Right renal pelvis (tissue), 4 donors: ENCODE measurements at places on chromosomes 6 and 20. TPM values are rescaled to one million over a fixed set of nuclear protein-coding genes. Genes with fewer than 3 reads are reported as not detected.
A peak's percentile ranks its signal among the peaks of the same experiment; 100 is the strongest.

- DNase-seq, result peak; percentile 28
These were observed 995 bp upstream of the GSTA4 start for GRCh38 chr6:52995913-52996645.

GRCh38 chr20:46670585-46671584, 18.4 kb downstream of the TP53RK start:
- DNase-seq, result no peak

- no peak for DNase-seq
These were observed 8.6 kb upstream of the STX16 start for GRCh38 chr20:58642441-58642840.

The ZNF391 gene
- 10.1 TPM for polyA plus RNA-seq

DNA sequence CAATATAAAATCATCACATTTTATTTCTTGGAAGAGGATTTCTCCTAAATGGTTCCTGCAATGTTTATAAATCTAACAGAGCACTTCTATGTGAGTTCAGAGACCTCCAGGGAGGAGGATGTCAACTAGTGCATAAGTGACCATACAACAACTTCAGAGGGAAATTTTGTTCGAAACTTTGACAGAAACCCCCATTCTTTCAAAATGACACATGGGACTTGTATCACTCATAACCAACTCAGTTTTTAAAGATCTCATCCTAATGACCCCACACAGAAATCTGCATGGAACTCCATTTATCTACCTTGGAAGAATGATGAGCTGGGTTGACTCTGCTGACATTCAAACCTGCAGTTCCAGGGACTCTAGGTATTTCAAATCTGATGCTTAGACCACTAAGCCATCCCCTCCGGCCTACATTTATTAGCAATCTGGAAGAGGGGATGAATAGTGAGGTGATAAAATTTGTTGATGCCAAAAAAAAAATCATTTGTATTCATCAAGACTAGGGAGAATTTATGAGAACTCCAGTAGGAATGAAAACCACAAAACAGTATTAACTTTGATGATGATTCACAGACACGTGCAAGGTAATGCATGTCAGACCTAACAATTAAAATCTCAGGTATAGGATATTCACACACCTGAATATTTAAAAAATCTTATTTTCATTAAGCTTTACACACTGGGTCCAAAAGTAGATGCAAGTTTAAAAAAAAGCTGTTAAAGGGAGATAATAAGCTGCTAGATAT, 153.0 kb downstream of the REV3L start:
- no peak for DNase-seq

The PPP1R3G gene
- 1.4 TPM for polyA plus RNA-seq

The WFDC5 gene
- not detected for polyA plus RNA-seq

- DNase-seq, result no peak
These were observed 9.5 kb downstream of the CDC5L start for GRCh38 chr6:44396968-44397367.

GRCh38 chr20:32004963-32005362, 5.3 kb upstream of the CCM2L start:
- no peak for DNase-seq

The SLC35B3 gene
- 36.8 TPM for polyA plus RNA-seq

DNA sequence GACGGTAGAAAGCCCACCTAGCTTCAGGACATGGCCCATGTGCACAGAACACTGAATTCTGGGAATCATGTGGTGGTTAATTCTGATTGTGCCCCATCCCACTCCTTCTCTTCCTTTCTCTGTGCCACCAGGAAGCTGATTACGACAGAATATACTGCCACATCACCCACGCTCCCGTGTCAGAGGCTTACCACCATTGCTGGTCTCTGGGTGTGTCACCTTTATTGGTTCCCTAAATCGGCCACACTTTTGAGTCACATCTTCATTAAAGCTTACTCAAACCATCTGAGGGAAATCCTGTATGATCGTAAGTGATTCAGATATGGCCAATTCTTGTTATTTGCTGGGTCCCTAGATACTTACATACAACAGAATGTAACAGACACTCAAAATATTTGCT, 3.1 kb downstream of the TRMT6 start:
- DNase-seq, result no peak

DNA sequence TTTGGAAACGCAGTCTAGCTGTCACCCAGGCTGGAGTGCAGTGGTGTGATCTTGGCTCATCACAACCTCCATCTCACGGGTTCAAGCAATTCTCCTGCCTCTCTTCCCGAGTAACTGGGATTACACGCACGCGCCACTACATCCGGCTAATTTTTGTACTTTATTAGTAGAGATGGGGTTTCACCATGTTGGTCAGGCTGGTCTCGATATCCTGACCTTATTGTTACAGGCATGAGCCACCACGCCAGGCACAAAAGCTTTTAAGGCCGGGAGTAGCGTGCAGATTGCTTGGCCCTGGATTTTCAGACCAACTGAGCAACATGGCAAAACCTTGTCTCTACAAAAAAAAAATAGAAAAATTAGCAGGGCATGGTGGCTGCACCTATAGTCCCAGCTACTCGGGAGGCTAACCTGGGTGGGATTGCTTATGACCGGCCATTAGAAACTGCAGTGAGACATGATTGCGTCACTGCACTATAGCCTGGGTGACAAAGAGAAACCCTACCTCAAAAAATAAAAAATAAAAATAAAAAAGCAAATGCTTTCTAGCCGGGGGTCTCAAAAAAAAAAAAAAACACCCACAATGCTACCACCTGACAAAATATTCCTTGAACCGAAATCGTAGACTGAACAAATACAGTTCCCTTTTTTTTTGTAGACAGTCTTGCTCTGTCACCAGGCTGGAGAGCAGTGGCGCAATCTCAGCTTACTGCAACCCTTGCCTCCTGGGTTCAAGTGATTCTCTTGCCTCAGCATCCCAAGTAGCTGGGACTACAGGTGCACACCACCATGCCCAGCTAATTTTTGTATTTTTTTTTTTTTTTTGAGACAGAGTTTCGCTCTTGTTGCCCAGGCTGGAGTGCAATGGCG, 15.0 kb downstream of the RBM39 start:
- DNase-seq, result no peak
